ENCODE measurements at places on chromosomes 2 and 18.
A peak's percentile ranks its signal among the peaks of the same experiment; 100 is the strongest.

DNA sequence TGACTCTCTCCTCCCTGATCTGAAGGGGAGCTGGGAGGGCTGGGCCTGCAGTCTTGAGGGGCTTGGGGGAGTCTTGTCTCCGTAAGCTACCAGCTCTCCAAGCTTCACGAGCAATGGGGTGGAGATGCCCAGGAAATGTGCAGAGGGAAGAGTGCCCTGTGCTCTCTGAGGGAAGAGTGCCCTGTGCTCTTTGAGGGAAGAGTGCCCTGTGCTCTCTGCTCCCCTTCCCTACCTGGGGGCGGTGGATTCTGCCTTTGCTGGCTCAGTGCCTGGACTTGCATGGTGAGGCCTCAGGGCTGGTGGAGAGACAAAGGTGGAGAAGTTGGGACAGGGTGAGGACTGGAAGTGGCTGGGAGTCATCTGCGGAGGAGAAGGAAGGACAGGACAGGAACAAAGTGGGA is 72.7 kb downstream of the TWIST2 start:
- DNase-seq = peak; percentile 46

GRCh38 chr18:64017870-64018269 is 48.0 kb downstream of the SERPINB8 start:
- no peak for DNase-seq

DNA sequence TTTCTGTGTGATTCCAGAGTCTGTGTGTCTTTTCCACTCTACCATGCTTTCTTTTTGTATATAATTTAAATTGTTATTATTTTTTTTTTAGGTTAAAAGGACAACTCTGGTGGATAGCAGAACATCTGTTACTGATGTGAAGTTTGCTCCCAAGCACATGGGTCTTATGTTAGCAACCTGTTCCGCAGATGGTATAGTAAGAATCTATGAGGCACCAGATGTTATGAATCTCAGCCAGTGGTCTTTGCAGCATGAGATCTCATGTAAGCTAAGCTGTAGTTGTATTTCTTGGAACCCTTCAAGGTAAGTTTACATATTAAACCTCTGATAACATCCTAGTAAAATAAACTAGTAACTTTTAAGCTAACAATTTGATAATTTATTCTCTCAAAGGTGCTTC is 15.3 kb downstream of the SEH1L start:
- DNase-seq = peak; percentile 77

- DNase-seq = no peak
Measured at GRCh38 chr18:50287028-50287440, 458 bp downstream of the CXXC1 start.

DNA sequence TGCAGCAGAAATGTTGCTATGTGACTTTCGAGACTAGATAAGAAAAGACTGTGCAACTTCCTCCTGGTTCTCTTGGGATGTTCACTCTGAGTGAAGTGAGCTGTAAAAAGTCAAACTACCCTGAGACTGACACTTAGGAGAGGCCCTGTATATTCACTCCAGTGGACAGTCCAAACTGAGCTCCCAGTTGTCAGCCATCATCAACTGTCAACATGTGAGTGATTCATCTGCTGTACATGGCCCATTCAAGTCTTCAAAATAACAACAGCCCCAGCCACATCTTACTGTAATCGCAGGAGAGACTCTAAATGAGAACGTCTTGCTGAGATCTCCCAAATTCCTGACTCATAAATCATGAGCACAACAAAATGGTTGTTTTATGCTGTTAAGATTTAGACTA is 8.5 kb upstream of the UNC80 start:
- no peak for DNase-seq

- DNase-seq = no peak
Measured at GRCh38 chr2:127612111-127612822, 33.7 kb upstream of the GPR17 start.

- DNase-seq = no peak
Measured at GRCh38 chr2:158716921-158717320, 78.2 kb upstream of the DAPL1 start.

DNA sequence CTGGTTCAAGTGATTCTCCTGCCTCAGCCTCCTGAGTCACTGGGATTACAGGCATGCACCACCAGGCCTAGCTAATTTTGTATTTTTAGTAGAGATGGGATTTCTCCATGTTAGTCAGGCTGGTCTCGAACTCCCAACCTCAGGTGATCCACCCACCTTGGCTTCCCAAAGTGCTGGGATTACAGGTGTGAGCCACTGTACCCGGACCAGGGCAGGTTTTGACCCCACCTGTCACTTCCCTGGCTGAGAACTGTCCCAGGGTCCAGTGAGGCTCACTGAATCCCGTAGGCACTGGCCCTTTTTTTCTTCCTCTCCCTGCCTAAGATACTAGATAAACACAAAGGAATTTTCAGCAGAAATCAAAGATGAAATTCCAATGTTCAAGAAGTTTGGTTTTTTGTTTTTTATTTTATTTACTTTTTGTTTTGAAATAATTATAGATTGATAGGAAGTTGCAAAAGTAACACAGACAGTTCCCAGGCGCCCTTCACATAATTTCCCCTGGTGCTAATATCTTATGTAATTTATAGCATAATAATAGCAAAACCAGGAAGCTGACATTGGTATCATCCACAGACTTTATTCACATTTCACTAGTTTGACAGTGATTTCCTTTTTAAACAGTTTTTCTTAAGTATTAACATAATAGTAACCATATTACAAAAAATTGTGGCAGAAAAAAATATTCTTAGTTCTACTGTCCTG is 52.4 kb upstream of the B3GNT7 start:
- no peak for DNase-seq

GRCh38 chr18:44497311-44497710 is 183.4 kb upstream of the SETBP1 start:
- DNase-seq = no peak

- DNase-seq = no peak
Measured at GRCh38 chr2:70357684-70358071, 55.8 kb upstream of the FAM136A start.

GRCh38 chr2:45992741-45993475 is 304.3 kb upstream of the EPAS1 start:
- no peak for DNase-seq

DNA sequence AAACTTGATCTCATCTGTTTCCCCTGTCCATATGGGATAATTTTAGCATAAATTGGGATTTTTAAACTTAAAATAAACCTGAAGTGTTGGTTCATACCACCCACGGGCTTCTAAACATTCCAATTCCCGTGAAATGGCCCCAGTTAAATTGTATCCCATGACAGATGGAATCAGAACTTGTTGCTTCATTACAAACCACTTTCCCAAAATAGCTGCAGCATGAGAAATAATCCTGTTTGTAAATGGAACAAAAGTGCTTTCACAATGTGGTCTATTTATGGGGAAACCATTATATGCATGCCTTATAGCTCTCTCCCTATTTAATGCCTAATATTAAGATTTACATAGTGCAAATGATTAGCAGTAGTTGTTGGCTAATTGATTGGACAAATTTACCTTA is 15.9 kb downstream of the SCG2 start:
- peak; percentile 39 for DNase-seq
